ENCODE measurements at places on chromosomes 7 and 10.

DNA sequence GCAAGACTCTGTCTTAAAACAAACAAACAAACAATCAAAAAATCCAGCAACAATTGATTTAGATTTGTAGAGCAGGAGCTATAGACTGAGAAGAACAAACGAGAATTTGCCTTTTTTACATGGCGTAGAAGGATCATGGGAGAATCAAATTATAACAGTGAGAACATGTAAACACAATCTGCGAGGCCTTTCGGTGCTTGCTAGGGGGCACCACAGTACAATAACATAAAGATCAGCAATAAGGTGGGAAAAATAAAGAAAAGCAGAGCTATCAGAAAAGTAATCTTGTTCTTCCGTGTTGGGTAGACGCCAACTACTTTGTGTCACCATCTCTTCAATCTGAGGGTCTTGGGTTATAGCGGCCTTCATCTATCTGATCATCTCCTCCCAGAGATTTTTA, 82.2 kb downstream of the NOD1 start:
- DNase-seq: no peak

GRCh38 chr10:23095966-23096801, 805 bp downstream of the MSRB2 start:
- no peak for DNase-seq

GRCh38 chr10:50824782-50825181, 60.6 kb downstream of the A1CF start:
- DNase-seq: no peak

DNA sequence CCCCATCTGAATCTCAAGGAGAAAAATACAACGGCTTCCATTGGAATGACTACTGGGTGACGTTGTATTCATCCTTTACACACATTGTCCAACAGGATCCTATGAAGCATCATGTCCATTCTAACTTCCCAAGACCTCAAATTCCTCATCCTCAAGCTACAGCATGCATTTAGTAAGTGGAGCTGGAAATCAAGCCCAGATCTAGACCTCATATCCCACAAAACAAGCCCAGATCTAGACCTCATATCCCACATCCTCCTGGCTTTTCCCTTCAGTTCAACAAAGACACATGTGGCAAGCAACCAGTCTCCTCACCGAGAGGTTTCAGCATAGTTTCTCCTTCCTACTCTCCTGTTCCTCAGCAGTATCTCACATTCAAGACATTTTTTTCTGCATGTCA, 12.2 kb downstream of the IGF2BP3 start:
- DNase-seq: no peak
